ENCODE measurements at places on chromosomes 2 and 18. TPM values are rescaled to one million over a fixed set of nuclear protein-coding genes. Genes with fewer than 3 reads are reported as not detected.

DNA sequence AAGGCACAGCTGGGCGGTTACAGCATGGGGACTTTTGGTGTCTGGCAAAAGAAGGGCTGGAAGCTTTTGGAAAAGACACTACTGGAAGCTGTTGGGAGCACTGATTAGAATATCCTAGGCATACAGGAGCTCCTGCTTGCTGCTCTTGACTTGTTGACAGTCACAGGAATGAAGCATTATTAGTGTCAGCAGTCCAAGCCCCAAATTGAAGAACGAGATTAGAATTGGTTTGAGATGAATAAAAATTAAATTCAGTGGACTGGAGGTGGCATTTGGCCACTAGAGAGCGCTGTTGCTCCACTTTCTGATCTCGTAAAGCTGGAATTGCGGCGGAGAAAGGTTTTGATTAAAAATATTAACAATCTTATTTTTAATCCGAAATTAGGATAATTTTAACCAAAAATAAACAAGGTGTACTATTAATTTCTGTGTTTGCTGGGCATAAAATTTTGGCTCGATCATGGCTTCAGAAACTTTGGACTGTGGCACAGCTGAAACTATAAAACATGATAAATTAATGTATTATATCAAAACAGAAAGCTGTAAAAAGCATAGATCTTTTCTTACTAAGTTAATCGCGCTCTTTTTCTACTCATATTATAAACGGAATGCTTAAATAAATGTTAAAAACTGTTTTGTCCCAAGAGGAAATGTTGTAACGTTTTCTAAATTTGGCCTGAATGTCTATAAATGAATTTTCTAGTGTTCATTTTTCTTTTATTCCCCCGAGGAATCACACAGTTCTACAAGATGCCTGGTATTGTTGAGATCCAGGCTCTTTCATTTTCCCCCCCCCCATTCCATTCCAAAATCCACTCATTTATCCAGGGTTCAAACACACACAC is 2.4 kb upstream of the HOXD8 start:
- DNase-seq, result peak; percentile 68

- DNase-seq, result no peak
Measured at GRCh38 chr2:152740743-152741328, 22.4 kb downstream of the ARL6IP6 start.

- DNase-seq, result no peak
Measured at GRCh38 chr2:84131278-84131830, 327.7 kb downstream of the SUCLG1 start.

DNA sequence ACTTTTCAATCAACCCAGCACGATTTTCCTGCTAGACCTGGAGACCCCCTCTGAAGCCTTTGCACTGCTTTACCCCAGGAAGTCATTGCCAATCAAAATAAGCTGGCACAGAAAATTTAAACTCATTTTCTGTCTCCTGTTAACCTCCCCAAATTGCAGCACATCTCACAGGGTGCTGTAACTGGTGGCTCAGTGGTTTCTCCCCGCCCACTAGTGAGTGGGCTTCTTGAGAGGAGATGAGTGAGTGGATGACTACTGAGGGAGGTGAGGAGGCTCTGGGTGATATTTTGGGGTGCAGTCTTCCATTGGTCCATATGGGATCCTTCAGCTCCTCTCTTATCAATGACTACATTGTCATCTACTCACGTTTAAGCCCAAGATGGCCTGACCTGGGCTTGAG is 239.8 kb upstream of the HS6ST1 start:
- peak; percentile 22 for DNase-seq

DNA sequence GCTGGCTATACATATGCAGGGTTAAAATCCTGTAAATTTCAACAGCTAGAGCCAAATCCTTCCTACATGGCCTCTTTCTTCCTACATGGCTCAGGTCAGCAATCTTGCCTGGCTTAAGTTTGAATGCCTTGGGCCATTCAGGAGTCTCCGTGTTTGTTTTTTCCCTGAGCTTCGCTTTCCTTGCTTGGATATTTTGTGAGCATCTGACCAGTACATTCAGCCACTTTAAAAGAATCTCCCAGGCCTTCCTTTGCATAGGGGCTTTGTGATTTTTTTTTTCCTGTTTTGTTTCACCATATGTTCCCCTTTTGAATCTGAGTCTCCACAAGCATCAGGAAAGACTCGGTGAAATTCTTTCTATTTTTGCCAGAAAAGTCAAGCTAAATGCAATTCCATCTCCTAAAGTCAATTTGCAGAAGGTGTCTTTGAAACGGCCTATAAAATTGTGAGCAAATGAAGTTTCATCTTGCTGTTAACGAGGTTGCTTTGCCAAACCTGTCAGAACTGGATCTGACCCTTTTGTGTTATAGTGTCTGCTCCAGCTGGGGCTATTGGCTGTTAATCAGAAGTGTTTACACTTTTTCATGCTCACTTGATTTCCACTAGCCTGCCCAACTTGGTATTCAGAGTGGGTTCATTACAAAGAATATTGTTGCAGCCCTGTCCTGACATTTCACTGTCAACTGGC is 256.9 kb downstream of the DCC start:
- DNase-seq, result no peak

- no peak for DNase-seq
Measured at GRCh38 chr18:48032876-48033789, 102.7 kb upstream of the SMAD2 start.

GRCh38 chr2:207881902-207882301 is 112.2 kb upstream of the FZD5 start:
- DNase-seq, result no peak

DNA sequence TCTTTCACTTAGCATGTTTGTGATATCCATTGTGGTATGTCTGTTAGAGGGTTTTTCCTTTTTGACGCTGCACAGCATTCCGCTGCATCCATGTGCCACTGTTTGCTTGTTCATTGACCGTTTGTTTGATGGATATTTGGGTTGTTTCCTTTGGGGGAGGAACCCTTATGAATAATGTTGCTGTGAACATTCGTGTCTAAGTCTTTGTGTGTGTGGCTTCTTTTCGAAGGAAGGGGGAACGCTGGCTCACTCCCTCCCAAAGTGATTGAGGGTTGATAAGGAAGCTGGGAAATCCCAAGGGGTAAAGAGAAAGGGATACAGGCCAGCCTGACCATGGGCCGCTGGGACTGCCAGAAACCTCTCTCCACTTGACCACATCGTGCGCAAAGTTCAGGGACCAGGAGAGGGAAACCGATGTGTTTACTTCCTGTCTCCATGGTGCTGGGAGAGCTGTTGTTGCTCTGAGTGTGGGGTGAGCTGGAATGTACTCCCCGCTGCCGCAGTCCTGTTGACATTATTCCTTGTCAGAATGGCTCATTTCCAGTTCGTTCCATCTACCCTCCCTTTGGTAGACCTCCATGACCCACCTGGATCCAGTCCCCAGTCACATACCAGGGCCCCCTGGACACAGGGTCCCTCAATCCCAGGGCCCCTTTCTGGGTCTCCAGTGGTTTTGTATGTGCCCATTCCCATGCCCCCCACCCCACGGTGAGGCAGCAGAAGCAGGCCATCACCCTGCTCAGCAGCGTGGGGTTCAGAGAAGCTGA is 39.6 kb downstream of the HS1BP3 start:
- no peak for DNase-seq

- no peak for DNase-seq
Measured at GRCh38 chr2:42913280-42913878, 121.0 kb upstream of the HAAO start.

ERICH2 gene
- not detected for total RNA-seq

ATP8B1 gene
- not detected for total RNA-seq

TMEM37 gene
- not detected for total RNA-seq

ADCYAP1 gene
- not detected for total RNA-seq

FBLN7 gene
- 0.63 TPM for total RNA-seq

MYOM1 gene
- total RNA-seq, result 3.8 TPM

CD8B gene
- total RNA-seq, result 396 TPM
